ENCODE measurements at places on chromosomes 4 and X.

- DNase-seq: no peak
Observed at GRCh38 chr4:55510685-55511084, 36.0 kb downstream of the CLOCK start.

- no peak for DNase-seq
Observed at GRCh38 chrX:17828171-17828570, 32.9 kb downstream of the RAI2 start.

DNA sequence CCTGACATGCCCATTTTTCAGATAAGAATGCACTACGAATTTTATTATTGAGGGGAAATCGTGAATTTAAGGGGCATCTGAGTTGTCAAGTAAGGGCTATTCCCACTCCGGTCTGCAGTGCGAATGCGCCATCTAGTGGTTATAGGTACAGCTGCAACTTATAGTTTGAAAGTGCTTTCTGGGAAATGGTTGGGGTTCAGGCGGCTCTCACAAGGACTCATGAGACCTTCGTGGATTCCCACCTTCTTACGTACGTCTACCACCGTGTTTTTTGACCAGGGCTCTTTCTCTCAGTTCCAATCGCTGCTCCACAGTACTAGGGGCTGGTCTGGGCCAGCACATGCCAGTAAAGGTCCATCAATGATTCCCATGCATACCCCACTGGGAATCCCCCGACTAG is 12.3 kb downstream of the MSL3 start:
- DNase-seq: peak; percentile 36

DNA sequence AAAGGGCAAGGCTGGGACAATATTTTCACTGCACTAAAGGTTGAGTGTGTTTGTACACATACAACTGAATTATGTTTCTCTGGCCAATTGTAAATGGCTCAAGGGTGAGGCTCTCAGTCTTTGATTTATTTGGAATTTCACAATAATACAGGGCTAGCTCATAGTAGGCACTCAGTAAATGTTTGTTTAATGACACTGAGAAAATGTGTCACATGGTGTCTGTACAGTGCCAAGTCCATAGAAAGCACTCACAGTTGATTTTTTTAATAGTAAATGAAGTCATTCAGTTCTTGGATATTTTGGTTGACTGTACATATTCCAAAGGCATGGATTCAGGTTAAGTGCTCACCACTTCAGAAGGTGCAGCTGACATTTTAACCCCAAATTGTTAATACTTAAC is 176.4 kb downstream of the IL1RAPL2 start:
- DNase-seq: no peak

GRCh38 chr4:136800248-136800647 is 732.0 kb downstream of the PCDH18 start:
- no peak for DNase-seq
